ENCODE measurements at places on chromosomes 6 and 20. TPM values are rescaled to one million over a fixed set of nuclear protein-coding genes. Genes with fewer than 3 reads are reported as not detected.

The HIVEP1 gene
- total RNA-seq: 24.0 TPM

The COX4I2 gene
- not detected for total RNA-seq

The IL20RA gene
- total RNA-seq: not detected

The THBS2 gene
- total RNA-seq: 1.3 TPM

The SEMG1 gene
- total RNA-seq: not detected

The ENPP3 gene
- total RNA-seq: 0.14 TPM

The OR2B6 gene
- not detected for total RNA-seq

The IP6K3 gene
- 0.89 TPM for total RNA-seq

GRCh38 chr6:52077961-52078625, 9.3 kb downstream of the PKHD1 start:
- DNase-seq: no peak

DNA sequence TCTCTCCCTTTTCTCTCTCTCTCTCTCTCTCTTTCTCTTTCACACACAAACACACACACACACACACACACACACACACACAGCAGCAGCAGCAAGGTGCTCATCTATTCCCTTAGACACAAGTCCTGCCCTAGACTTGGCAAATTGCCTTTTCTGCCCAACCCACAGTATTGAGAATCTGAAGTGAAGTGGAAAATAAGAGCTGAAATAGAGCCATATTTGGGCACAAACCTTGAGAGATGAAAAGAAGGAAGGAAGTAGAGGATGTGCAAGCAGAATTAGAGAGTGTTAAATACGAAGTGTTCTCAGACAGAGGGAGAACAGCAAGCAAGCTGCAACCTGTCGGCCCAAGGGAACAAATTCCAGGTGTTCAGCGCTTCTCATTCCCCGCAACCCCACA, 557.5 kb upstream of the NOX3 start:
- DNase-seq: no peak

DNA sequence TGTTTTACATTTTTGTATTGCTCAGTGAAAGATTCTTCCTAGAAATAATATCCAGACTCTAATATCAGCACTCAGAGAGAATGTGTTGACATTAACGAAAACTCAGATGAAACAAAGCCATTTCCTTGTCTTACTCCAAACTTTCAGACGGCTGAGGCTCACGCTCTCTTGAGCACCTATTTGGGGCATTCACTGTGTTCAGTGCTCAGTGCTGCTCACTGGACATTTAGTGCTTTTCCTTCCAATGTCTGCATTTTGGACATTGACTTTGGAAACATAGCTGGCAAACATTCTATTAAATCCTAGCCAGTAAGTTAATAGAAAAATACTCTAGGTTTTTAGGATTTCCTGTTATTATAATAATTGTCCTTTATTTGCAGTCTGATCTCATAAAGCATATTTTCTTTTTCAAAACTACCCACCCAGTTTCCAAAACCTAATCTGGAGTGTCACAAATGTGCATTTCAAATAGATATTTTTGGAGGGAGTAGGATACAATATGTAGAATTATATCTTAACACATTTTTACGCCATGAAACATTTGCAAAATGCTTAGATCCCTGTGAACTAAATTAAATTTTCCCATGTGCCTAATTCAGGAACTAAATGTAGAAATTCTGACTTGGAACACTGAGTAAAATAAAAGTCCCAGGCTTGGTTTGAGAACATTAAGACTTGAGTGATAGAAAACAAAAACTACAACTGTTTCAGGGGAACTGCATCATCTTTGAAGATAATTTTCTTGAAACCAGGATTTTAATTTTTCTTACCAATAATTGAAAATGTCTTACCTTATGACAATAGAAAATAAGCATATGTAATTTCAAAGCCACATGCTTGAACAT, 91.7 kb upstream of the B3GAT2 start:
- DNase-seq: no peak

- DNase-seq: no peak
These were observed 184.7 kb upstream of the PRSS16 start for GRCh38 chr6:27062755-27063154.

- DNase-seq: no peak
These were observed 53.7 kb downstream of the PPP1R16B start for GRCh38 chr20:38859070-38859690.

- DNase-seq: no peak
These were observed 401.2 kb downstream of the THBS2 start for GRCh38 chr6:168852376-168852884.

DNA sequence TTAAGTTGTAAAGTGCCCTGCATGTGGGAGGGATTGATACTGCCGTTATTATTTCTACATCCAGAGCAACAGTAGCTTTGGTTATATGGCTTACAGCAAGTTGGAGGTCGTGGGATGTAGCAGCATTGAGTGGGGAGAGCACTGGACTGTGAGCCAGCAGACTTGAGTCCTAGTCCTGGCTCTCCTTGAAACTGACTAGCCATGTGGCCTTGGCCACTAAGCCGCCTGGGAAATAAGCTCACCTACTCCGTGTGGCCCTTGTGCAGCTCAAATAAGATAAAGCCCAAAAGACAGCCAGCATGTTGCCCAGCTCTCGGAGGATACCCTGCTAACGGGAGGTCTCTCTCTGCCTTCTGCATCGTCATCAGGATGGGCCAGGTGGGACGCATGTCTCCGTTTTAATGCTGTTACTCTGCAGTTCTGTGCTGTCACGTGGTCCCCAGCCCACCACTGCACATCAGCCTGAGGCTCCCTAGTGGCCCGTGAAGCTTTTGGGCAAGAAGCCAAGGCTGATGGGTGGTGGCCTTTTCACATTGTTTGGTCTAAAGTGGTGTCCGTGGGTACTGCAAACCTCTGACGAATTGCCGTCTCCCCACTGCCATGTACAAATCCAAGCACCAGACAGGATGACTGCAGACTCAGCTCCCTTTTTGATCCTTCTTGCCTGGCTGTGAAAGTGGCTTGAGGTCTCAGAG, 7.9 kb downstream of the EPB41L1 start:
- no peak for DNase-seq

DNA sequence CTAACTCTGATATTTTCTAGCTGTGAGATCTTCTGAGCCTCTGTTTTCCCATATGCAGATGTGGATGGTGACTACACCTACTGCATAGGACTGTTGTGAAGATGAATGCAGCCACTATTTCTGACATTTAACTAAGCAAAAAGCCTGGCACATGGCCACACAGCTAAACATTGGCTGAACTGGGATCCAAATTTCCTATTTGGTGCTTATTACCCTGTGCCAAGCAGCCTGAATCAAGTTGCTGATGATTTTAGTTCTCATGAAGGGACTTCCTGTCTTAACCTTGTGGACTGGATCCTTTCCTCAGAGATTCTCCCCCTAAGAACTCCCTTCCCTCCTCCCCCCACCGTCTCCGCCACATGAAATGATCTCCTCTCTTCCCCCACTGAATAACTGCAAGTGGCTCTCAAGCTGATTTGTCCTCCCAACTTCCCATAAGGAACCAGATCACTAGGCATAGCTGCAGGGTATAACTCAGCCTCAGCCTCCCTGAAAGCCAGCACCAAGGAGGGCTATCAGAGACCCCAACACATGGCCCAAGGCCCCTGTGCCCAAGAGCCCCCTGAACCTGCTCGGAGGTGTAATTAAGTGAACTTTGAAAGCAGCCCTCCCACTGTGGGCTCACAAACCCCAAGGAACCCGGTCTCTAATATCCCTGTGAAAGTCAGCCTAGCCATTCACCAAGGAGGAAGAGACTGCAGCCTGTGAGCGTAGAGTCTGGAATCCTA, 55.7 kb downstream of the MAFB start:
- no peak for DNase-seq

DNA sequence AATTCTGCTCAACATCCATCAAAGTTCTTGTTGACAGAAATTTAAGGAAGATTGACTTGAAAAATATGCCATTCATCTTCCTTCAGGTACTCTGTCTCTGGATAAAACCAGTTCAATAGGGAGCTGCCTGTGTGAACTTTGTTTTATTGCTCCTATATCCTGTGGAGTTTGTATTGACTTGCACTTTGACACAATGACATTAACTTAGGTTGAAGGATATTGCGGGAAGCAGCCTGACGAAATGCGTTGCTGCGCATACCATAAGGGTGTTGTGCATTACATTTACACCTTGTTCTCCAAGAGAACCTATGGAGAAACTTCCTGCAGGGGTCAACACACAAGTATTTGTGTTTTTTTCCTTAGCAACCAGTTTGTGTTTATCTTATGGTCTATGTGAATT, 185.4 kb upstream of the GRIK2 start:
- no peak for DNase-seq

- DNase-seq: no peak
These were observed 255.4 kb downstream of the ATXN1 start for GRCh38 chr6:16505711-16506357.

GRCh38 chr20:56762401-56762800, 133.3 kb downstream of the TFAP2C start:
- no peak for DNase-seq

DNA sequence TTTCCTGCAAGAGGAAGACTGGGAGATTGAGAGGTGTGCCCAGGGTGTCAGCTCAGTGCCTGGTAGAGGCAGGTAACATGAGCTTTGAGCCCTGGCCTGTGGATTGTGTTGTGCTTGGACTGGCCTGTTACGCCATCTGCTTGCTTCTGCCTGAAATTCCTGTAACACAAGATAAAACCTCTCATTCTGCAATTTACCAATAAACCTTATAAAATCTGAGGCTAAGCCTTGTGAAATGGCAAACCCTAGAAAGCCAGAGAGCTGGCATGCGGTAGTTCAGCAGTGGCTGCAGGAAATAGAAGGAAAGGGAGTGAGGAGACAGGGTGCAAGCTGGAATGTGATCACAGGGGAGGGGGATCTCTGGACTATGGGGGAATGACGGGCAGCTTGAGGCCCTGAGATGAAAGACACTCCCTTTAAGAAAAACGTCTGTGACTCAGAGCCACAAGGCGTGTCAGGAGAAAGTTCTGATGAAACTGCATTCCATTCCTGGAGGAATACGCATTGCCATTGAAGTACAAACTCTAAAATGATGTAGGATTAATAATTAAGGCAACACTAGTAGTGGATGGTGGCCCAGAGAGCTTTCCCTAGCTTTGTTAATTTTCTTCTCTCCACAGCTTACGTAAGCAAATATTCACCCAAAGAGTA, 26.3 kb upstream of the TFAP2A start:
- DNase-seq: no peak

- no peak for DNase-seq
These were observed 58.7 kb downstream of the UTRN start for GRCh38 chr6:144343701-144344428.

- no peak for DNase-seq
These were observed 30.6 kb downstream of the FASTKD5 start for GRCh38 chr20:3129094-3129493.

GRCh38 chr6:141808662-141809061, 324.1 kb upstream of the GJE1 start:
- DNase-seq: no peak

DNA sequence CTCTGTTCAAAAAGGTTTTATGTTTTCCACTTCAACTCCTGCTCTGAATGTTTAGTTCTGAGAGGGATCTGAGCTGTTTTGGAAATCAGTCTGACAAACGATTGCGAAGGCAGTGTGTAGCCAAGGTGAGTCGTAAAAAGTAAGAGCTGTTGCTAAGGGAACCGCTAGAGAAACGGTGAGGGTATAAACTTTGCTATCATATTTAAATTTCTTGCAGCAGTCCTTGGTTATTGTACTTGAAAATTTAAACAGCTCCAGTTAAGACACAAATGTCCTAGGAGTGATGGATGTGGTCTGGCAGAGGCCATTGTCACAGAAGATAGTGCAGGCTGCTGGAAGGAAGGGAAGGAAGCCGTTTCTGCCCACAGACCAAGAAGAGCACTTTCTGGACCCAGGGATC, 64.9 kb upstream of the CITED2 start:
- DNase-seq: no peak

GRCh38 chr6:100155141-100155540, 161.1 kb upstream of the MCHR2 start:
- no peak for DNase-seq

GRCh38 chr6:168363302-168363701, 43.7 kb upstream of the DACT2 start:
- no peak for DNase-seq

- DNase-seq: no peak
These were observed 172.0 kb downstream of the VEGFA start for GRCh38 chr6:43942011-43942442.

DNA sequence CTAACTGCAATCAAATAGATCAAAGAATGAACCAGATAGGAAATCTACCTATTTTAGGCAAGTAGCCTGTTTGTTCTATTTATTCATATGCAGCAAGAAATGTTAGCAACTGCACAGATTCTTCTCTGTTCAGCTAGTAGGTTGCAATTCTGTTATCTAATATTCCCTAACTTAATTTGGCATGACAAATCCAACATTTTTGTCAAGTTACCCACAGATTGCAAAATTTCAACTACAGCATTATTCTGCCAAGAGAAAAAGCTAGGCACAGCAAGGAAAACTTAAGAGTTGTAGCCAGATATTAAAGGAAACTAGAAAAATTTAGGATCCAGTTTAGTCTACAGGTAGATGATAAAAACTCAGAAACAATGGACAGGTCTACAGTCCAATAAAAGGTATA, 104.4 kb upstream of the SYNCRIP start:
- no peak for DNase-seq

- no peak for DNase-seq
These were observed 467.1 kb upstream of the RNF217 start for GRCh38 chr6:124494956-124495664.

- DNase-seq: no peak
These were observed 27.8 kb upstream of the SYNDIG1 start for GRCh38 chr20:24441661-24442060.

DNA sequence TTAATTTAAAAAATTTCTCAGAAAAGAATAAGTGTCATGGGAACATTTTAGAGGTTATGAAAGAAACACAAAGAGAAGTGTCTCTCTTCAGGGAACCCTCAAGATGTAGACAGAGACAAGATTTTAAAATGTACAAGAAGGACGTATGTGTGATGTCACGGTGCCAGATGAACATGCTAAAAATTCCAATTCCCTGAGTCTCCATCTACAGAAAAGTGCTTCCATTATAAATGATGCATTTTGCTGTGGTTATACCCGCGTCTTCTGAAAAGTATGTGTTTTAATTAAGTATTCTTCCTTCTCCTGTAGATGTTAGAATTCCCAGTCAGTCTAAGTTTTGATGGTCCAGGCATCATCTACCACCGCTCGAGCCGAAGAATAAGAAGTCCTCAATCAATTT, 489.1 kb downstream of the PREX1 start:
- no peak for DNase-seq

DNA sequence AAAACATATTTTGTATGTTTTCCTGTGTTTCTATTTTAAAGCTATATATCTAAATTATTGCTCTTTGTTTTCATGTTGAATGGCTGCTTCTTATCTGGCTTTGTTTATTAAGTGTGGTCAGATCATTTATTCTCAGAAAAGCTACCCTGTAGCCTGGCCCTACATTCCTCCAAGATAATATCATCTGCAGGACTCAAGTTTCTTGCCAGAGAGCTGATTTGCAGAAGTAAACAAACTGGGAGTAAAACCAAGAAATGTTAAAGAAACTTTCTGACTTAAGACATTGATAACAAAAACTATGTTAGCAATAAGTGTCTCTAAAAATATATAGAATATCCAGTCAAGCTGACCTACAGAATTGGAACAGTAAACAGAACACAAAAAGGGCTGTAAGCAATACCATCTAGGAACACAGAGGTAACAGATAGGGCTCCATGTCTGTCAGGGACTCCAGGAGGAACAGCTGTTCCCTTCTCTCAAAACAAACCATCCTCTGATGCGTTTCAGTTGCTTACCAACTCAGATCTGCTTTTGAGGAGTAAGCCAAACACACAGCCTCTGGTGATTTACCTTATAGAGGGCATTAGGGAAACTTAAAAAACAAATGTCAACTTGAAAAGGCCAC, 17.5 kb upstream of the CEP85L start:
- DNase-seq: no peak

GRCh38 chr6:17276766-17277165, 4.4 kb upstream of the RBM24 start:
- no peak for DNase-seq

GRCh38 chr6:23244300-23244699, 674.9 kb downstream of the HDGFL1 start:
- no peak for DNase-seq
